ENCODE measurements at places on chromosomes 3 and 15. TPM values are rescaled to one million over a fixed set of nuclear protein-coding genes. Genes with fewer than 3 reads are reported as not detected.

NTRK3 gene
- total RNA-seq, result 19.6 TPM

AADACL2 gene
- total RNA-seq, result not detected

AP3B2 gene
- 5.8 TPM for total RNA-seq

- DNase-seq, result no peak
These were observed 122.6 kb downstream of the CADM2 start for GRCh38 chr3:85081191-85081906.

- peak; percentile 78 for DNase-seq
These were observed 32.1 kb downstream of the PTH1R start for GRCh38 chr3:46909535-46910161.

DNA sequence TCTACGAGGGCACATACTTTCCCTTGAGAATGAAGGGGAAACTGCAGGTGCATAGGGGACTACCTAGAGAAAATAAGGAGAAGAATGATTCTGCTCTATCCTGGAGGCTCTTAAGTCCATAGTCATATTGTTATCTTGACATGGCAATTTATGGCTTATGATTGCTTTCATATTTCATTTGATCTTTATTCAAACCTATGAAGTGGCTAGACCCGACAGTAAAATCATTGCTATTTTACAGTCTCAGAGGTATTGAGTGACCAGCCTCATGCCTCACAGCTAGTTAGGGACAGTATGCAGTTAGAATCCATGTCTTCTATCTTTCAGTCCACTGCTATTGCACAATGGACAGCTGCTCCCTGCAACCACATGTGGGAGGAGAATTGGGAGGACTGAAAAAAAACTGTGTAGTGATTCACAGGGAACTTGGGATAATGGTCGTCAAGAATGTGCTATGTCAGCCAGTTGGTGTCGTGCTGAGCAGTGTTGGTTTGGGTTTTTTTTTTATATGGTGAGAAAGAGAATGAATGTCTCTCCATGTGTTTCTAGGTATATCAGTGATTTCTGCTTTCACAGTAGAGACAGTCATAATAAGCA lies 63.2 kb upstream of the SPPL2A start:
- DNase-seq, result peak; percentile 88

DNA sequence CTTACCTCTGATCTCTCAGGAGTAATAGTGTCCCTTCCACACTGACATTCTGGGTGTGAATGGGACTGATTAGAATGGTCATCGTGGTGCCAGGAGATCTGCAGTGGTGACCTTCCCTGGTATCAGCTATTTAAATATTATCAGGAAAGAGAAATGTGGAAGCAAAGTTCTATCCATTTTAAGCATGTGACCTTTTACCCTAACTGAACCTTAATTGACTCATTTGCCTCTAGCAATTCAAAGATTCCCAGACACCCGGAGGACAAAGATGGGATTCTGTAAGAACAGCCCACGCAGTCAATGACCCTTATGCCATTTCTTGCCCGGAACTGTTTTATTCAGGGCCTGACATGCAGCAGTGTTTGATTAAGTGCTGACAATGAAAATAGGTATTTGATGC lies 10.3 kb downstream of the LIPC start:
- DNase-seq, result no peak

DNA sequence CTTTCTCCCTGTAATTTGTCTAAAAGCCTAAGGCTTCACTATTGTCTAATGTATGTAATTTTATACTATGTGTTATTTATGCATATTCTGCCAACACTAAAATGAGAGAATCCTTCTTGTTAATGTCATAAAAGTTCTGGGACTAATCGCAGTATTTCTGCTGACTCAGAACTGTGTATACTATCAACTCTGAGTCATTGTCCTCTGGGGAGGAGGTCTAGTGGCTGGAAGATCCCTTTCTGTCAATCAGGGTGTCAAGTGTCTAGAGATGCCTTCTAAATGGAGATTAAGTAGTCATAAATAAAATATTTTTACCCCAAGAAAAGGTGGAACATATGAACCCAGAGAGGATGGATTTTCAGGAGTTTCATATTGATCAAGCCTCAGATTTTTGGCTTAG lies 473.4 kb downstream of the AGBL1 start:
- DNase-seq, result no peak

GRCh38 chr3:88921986-88922385 lies 185.4 kb upstream of the EPHA3 start:
- DNase-seq, result no peak

DNA sequence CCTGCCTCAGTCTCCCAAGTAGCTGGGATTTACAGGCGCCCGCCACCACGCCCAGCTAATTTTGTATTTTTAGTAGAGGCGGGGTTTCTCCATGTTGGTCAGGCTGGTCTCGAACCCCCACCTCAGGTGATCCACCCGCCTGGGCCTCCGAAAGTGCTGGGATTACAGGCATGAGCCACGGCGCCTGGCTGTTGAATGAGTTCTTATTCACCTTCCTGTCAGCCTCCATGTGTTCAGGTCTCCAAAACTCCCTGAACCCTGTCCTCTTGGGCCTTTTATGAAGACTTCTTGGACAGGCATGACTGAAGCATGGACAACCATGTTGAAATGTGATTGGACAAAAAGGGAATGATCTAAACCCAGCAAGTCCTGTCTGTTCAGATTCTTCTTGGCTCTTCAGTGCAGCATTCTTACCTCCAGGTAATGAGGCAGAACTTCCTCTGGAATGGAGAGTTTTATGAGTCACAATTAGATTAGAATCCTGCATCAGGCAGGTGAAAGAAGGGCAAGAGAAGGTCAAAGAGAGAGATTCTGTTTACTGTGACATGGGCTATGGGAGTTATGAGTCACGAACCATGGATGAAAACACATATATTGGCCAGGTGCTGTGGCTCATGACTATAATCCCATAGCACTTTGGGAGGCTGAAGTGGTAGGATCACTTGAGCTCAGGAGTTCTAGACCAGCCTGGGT lies 23.1 kb upstream of the EIF4A2 start:
- no peak for DNase-seq

- DNase-seq, result no peak
These were observed 46.6 kb downstream of the FAH start for GRCh38 chr15:80199366-80199765.

Data from fibroblast of the aortic adventitia (primary cell).